ENCODE measurements at places on chromosomes 5 and 9.

DNA sequence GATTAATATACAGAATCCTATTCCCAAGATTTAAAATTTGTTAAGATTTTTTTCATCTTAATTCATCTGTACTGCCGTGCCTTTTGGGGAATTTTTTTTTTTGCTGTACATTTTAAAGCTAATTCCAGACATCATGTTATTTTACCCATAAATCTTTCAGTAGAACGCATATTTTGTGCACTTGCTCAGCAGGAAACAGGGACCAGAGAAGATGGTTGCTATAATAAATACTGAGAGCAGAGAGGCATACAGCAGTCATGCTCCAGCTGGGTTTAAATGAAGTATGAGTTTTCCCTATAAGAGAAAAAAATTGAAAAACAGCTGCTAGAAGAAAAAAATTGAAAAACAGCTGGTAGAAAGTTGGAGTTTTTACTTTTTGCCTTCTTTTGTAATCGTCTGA, 196.9 kb upstream of the PUM3 start:
- DNase-seq: no peak

DNA sequence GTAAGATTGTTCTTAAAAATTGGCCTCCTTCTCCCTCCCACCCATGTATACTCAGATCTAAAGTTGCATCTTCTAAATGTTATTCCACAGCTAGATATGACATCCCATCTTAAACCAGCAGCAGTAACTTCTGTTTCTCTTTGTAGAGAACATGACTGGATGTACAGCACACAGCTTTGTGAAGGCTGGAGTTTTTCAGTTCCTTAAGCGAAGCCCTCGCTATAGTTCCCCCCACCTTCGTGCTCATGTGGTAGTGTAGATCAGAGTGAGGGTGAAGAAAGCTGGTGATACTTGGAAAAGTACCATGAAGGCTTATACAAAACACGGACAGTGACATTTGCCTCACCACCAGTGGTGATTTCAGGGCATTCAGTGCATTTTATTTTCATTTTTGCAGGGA, 137.5 kb downstream of the MAT2B start:
- no peak for DNase-seq

- DNase-seq: peak; percentile 46
These were observed 29.2 kb downstream of the RFK start for GRCh38 chr9:76365028-76365427.

DNA sequence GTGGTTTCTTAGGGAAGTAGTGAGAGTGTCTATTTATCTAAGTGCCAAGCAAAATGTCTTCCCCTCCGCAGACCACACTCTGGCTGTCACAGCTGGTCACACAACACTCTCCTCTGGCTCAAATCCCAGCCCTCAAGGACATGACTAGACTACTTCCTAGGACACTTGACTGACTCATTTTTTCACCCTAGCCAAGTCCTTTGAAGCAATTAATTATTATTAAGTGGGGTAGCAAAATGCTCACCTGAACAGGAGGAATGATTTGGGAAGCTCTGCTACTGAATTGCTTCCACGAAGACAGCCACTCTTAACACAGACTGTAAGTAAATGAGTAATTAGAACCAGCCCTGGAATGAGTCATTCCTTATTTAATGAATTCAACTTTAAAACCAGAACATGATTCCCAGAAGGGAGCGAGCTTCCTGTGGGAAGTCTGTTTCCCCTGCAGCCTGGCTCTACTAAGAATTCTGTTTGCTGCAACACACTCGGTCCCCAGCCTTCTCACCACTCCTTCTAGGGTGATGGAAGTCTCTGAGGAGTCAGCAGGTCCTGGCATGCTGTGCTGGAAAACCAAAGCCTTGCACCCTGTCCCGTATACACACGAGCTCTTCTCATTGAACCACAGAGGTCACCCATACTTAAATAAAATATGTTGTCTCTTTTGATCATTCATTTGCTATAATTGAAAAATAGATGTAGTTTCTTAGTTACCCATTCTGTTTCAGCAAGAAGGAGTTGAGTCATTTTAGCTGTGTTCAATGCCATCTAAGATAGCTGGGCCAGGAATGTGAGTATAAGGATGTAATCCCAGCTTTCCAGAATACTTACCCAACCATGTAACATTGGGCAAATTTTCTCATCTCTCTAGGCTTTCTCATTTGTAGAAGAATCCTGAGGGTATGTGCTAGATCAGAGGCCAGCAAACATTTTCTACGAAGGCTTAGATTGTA, 218.6 kb upstream of the RASEF start:
- peak; percentile 53 for DNase-seq

GRCh38 chr9:93127395-93127911, 6.6 kb downstream of the NINJ1 start:
- DNase-seq: no peak

DNA sequence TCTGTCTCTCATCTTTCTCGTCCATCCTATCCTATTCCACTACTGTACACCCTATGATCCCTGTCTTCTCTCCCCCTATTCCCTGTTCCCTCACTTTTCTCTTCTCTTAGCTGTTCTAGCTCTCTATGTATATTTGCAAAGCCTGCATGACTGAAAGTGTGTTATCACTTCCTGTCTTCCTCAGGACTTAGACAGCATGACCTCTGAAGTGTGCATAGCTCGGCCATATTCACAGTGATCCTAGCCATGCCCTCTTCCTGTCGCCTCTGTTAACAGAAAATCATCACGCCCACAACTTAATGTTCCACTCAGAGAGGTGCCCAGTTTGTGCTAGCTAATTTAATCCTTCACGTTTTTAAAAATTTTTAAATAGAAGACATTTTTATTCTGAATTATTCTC, 35.8 kb upstream of the CDH6 start:
- no peak for DNase-seq

- DNase-seq: peak; percentile 33
These were observed 1.5 kb downstream of the NFIL3 start for GRCh38 chr9:91421971-91422757.

DNA sequence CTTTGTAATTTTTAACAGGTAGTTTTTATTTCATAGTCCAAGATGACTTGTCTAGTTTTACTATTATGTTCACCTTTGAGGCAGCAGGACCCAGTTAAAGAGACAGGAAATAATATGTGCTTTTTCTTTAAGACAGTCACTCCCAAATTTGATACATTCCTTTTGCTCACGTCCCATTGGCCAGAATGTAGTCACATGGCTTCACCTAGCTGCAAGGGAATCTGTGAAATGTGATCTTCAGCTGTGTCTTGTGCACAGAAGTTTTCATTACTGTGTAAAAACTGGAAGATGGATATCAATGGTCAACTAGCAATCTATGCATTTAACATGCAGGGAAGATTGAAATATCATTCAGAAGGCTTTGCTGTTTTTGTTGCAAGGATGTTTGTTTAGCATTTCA, 41.1 kb downstream of the XRCC4 start:
- DNase-seq: no peak

DNA sequence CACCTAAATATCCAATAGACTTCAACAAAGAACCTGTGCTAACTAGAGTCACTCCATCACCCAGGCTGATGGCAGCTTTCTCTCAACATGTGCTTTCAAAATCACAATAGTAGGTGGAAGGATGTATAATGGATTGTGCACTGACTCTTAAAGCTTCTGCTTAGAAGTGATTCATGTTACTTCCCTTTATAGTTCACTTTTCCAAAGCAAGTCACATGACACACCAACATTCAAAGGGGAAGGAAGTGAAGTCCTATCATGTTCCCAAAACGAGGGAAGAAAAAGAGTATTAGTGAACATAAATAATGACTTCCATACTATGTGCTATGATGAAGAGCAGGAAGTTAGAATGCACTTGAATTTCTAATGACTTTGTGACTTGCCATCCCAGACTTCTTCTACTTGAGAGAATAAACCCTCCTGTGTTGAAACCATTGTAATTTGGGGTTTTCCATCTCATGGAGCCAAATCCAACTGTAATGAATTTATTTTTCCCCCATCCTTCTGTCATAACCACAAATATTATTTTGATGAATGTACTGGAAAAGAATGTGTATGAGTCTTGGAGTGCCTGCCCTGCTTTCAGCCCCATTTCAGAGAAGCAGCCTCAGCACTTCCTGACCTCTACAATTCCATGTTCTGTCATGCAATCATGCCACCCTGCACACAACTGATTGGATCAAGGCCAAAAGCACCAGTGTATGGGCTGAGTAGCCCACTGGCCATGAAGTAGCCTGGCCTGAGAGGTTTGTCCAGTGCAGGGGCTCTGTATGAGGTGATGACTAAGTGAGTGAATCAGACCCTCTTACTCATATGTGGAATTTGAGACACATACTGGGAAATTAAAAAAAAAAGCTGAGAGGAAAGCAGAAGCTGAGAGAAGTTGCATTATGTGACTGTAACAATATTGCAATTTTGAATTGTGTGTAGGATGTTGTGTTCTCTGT, 525.9 kb upstream of the CLINT1 start:
- peak; percentile 69 for DNase-seq

DNA sequence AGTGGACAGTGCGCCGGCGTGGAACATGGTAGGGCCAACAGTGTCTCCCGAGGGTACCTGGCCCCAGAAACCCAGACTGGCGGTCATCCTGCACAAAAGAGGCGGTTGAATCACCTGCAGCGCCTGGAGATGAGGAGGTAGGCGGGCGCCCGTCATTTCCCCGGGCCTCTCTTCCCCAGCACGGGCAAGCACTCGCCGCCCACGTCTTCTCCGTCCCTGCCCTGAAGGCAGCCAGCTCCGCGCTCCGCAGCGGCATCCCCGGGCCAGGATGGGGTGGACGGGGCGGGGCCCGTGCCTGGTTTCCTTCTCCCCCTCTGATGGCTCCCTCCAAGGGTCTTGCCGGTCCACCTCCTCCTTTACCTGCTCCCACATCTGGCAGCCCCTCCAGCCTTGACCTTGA, 27.1 kb upstream of the N4BP3 start:
- DNase-seq: no peak

DNA sequence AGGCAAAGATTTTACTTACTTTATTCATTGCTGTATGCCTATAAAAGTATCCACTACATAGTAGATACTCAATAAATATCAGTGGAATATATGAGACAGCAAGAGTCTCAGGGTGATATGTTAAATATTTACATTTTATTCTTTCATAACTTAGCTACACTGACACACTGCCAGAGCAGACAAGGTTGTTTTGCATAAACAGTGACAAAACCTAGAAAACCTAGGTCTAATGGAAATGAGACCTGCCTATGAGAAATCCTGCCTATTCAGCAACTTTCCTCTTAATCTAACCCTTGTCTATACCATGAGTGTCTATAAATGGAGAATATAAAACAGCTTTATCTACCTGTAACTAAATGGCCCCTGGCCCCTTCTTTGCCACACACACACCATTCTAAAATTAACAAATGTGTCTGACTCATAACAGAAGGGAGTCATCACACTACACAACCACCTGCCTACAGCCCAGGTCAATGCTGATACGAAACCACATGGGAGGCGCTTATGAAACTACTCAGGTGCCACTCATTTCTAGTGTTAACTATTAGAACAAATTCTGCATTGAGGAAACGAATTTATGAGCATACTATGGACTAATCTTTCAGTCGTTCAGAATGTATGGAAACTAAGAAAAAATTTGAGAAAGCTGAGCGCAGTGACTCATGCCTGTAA, 60.3 kb downstream of the UBAP2 start:
- no peak for DNase-seq

- DNase-seq: no peak
These were observed 222.7 kb downstream of the ELAVL2 start for GRCh38 chr9:23603311-23603710.

DNA sequence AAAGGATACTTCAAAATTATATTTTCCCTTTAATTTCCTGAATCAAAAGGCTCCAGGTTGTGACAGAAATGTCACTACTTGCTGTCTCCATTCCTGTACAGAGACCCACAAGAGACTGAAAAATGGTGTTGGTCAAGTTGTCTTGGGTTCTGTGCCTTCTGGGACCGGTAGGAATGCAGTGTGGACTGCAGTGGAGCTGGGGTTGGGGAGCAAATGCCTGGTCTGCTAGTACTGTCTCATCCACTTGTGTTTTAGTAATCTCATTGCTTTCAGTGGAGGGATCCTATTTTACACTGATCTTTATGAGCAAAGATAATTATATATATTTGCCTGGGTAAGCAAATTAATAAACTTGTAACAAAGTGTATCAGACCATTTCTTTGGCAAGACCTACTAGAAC, 24.2 kb upstream of the CATSPER3 start:
- no peak for DNase-seq

GRCh38 chr9:124212381-124213050, 45.2 kb upstream of the NEK6 start:
- DNase-seq: peak; percentile 71

GRCh38 chr5:171888051-171888481, 102.4 kb downstream of the SMIM23 start:
- DNase-seq: no peak

DNA sequence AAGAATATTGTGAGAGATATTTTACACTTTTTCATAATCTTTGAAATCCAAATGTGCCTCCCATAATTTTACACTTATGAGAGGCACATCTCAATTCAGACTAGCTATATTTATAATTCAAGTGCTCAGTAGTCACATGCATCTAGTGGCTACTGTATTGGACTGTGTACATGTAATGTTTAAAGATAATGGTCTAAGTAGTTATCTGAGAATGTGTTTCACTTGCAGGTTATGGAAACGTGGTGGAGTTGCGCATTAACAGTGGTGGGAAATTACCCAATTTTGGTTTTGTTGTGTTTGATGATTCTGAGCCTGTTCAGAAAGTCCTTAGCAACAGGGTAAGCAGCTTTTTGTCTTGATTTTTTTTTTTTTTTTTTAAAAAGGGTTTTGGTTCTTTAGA, 28.8 kb downstream of the G3BP1 start:
- no peak for DNase-seq

- DNase-seq: no peak
These were observed 65.4 kb upstream of the HAND1 start for GRCh38 chr5:154543380-154543779.

DNA sequence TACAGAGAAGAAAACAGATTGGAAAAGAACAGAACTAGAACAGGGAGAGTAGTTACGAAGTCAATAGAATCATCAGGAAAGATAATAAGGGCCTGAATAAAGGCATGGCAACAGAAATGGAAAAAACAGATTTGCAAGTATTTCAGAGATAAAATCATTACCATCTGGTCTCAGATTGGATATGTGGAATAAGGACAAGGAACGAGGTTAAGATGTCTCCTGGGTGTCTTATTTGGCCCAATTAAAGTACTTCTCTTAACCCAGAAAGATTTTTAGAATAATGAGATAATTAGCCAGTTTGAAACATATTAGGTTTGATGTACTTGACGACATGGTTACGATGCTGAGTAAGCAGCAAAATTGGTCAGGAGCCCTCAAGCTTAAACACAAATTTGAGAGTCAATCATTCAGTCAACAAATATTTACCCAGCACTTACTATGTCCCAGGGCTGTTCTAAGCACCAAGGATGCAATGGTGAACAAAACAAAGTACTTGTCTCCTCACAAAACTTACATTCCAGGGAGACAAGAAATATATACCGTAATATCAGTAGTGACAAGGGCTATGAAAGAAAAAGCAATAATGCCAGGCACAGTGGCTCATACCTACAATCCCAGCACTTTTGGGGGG, 18.3 kb downstream of the RICTOR start:
- no peak for DNase-seq

- peak; percentile 56 for DNase-seq
These were observed 232.8 kb downstream of the PDE4D start for GRCh38 chr5:59660737-59661136.

GRCh38 chr9:74173284-74173683, 323.9 kb upstream of the RORB start:
- DNase-seq: no peak
